GM23248 (cell line): ENCODE measurements at places on chromosomes 5 and 9.

- DNase-seq = peak; percentile 64
These were observed 6.3 kb upstream of the STOM start for GRCh38 chr9:121376214-121376830.

DNA sequence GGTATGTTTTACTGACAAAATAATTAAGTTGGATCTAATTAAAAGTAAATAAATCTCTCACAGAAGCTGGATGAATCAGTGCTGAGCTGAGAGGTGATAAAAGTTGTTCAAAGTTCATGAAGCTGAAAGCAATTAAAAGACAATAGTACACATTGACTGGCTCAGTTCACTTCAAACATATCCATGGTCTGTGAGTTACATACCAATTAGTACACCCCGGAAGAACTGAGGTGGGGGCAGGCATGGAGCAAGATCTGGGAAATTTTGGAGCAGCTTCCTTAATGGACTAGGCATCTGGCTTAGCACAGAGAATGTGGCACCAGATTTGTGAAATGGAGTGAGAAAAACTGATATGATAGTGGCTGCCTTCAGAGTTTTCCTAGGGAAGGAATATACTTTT is 152.7 kb downstream of the ATP10B start:
- no peak for DNase-seq

GRCh38 chr5:93078082-93079038 is 502.7 kb downstream of the NR2F1-AS1 start:
- peak; percentile 97 for DNase-seq

- DNase-seq = peak; percentile 89
These were observed 18.7 kb upstream of the TGFBR1 start for GRCh38 chr9:99085949-99086948.

GRCh38 chr9:36341936-36342577 is 58.0 kb downstream of the RNF38 start:
- DNase-seq = no peak

DNA sequence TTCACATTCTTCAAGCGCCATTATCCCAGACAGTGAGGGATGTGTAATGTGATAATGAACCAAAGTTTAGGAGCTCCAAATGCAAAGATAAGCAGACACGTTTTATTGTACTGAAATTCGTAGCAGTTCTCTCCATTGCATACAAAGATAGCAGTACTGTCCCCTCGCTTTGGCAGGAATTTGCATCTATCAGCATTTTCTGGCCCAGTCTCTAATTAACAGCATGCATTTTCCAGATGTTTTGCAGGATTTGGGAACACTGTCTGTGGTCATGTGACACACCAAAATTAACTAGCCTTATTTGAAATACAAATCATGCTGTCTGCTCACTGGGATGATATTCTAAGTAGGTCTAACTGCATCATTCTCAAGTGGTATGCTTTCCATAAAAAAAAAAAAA is 235.9 kb upstream of the TRPM3 start:
- DNase-seq = no peak

GRCh38 chr5:107213025-107213424 is 457.7 kb downstream of the EFNA5 start:
- no peak for DNase-seq

DNA sequence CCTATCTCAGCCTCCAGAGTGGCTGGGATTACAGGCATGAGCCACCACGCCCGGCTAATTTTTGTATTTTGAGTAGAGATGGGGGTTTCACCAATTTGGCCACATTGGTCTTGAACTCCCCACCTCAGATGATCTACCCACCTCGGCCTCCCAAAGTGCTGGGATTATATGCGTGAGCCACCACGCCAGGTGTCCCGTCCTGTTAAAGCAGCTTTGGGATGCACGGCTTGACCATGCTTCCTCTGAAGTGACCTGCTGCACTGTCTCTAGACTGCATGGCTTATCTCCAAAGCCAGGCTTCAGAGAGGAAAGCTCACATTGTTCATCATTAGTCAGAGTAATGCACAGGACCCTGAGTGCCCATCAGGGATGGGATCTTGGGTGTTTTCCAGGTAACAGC is 45.4 kb downstream of the SEMA4D start:
- DNase-seq = no peak

- no peak for DNase-seq
These were observed 42.0 kb downstream of the RAB24 start for GRCh38 chr5:177261510-177261909.

- no peak for DNase-seq
These were observed 15.1 kb upstream of the ACSL6 start for GRCh38 chr5:132026516-132027008.

DNA sequence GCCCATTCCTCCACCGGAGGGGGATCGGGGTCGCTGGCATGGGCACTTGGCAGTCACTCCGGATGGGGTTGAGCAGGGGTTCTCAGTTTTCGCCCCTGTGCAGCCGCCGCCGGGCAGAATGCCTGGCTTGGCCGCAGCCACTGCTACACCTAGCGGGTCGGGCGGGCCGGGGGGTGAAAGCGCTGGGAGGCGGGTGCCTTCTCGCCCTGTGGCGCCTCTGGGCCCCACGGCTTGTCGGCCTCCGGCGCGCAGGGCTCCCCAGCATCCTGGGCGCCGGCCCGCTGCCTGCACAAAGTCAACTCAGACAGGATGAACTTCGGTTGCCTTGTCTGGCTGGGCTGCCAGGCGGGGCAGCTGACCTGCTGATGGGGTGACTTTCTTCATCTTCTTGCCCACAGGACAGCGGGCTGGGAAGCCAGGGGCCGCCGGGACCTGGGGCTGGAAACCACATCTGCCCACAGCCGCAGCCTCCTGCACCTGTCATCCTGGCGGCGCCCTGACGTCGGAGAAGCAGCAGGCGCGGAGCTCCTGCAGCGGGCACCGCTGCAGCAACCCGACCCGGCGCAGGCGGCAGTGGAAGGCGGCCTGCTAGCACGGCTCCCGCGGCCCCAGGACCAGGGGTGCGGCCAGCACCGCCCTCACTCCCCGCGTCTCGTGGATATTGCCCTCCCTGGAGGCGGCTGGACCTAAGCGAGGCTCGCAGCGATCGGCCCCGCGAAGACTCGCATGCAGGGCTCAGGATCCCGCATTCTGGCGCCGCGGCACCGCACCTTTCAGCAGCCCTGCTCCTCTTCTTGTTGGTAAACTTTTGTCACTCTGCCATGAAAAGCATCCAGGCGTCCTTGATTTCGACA is 1.3 kb upstream of the ANKRD18A start:
- DNase-seq = peak; percentile 12

- DNase-seq = no peak
These were observed 36.0 kb downstream of the SARDH start for GRCh38 chr9:133701981-133702797.

GRCh38 chr5:53303105-53303504 is 177.3 kb upstream of the FST start:
- DNase-seq = peak; percentile 89

- DNase-seq = no peak
These were observed 152.7 kb upstream of the DAB2 start for GRCh38 chr5:39577529-39577928.

- no peak for DNase-seq
These were observed 647.8 kb downstream of the CDH9 start for GRCh38 chr5:26390608-26391007.

- no peak for DNase-seq
These were observed 136.6 kb downstream of the SEC61B start for GRCh38 chr9:99358668-99359067.

GRCh38 chr5:6159832-6160430 is 218.4 kb downstream of the MED10 start:
- DNase-seq = no peak

GRCh38 chr5:153629027-153629895 is 138.8 kb downstream of the GRIA1 start:
- DNase-seq = peak; percentile 96
